ENCODE measurements at places on chromosomes 1 and 21.

- no peak for DNase-seq
These were observed 241.4 kb downstream of the NFIA start for GRCh38 chr1:61323681-61324328.

DNA sequence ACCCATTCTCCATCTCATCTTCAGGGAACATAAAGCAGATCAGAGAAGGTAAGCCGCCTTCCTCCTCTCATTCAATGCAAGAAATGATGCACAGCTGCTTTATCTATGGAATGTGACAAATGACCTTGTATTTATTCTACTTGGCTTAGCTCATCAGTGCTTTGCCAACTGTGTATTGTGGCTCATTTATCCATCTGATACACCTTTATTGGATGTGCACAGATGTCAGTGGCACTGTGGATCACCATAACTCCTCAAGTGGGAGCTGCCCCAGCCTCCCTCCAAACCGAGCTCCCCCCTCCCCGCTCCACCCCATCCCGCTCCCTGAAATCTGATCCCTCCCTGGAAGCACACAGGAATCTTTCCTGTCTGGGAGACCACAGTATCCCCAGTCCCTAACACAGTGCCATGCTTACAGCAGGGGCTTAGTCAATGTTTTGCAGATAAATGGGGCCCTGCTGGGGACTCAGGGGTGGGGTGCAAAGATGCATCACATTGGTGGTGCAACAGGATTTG, 156.0 kb upstream of the RAB4A start:
- no peak for DNase-seq

DNA sequence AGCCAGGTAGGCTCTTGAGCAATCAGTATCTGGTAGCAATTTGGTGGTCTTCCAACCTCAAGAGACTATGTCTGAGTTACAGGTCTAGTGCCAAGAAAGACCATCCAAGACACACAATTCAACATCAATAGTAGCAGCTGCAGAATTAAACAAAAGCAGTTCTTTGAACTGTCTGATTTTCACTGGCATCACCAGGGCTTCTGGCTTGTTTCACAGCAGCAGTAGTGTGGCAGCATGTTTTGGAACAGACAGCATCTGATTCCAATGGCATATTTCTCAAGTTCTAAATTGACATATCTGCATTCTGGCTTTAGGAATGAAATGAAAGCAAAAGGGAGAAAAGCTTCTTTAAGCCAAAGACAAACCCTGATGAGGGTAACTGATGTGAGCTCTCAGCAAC, 334.7 kb upstream of the PRMT6 start:
- DNase-seq: no peak

DNA sequence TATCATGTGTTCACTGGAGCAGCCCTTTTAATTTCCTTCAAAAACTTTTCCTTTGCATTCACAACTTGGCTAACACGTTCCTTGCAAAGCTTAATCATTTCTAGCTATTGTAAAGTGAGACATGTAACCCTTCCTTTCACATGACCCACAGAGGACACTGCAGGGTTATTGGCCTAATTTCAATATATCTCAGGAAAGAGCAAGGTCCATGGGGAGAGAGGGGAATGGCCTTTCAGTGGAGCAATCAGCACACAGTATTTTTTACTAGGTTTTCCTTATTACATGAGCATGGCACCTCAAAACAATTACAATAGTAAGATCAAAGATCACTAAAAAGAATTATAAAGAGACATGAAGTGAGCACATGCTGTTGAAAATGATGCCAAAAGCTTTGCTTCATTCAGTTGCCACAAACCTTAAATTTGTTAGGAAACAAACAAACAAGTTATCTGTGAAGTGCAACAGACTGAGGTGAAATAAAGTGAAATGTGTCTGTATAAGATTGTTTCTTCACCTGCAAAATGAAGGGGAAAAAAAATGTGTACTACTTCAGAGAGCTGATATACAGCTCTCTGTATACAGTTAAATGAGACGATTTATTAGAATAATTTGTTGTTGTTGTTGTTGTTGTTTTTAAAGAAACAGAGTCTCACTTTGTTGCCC, 61.5 kb downstream of the EIF4G3 start:
- no peak for DNase-seq

DNA sequence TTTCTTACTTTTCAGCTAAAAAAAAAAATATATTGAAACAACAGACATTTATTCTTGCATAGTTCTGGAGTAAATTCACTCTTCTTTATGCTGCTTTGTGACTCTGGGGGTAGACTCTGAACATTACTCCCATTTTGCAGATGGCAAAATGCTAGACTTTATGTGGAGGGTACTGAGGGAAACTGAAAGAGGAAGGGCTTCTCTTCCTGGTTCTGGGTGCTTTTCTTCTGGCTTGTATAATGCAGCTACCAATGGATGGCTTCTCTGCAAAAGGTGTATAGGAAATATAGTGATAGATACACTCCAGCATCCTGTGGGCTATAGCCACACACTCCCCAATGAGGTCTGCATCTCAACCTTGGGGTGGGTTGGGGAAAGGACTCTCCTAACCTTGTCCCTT, 19.7 kb upstream of the ZBTB40 start:
- no peak for DNase-seq
